ENCODE measurements at places on chromosomes 5 and 9.

DNA sequence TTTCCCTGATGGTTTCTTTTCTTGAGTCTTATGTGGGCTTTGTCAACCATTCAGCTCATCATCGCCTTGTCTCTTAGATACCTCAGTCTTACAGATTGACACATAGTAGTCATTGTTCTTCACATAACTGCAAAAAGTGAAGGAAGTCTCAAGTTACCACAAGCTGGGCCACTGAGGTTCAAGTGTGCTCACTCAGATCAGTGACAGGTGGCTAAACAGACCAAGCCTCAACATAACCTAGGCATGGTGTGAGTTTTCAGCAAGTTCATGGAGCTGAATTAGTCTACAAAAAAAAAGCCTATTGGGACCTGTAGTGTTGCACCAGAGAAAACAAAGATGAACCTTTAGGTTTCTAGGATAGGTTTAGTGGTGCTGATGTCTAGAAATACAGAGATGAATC, 58.2 kb downstream of the RFK start:
- no peak for DNase-seq

- no peak for DNase-seq
Measured at GRCh38 chr9:20559231-20559890, 62.9 kb downstream of the MLLT3 start.

DNA sequence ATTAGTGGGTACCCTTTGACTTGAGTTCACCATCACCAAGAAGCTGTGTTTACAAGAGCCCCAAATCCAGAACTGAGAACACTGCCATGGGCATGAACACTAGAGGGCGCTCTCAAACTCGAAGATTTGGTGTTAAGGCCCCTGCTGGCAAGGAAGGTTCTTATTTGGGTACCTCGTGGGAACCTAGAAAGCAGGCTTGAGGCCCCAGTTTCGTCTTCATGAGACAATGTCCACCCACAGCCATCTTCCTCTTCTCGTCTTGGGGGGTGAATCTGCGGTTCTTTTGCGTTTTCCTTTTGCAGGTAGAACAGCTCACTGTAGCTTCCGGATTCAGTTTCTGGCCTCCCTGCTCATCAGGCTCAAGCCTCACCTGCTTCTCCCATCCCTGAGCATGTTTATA, 184.0 kb downstream of the SEMA5A start:
- peak; percentile 28 for DNase-seq

DNA sequence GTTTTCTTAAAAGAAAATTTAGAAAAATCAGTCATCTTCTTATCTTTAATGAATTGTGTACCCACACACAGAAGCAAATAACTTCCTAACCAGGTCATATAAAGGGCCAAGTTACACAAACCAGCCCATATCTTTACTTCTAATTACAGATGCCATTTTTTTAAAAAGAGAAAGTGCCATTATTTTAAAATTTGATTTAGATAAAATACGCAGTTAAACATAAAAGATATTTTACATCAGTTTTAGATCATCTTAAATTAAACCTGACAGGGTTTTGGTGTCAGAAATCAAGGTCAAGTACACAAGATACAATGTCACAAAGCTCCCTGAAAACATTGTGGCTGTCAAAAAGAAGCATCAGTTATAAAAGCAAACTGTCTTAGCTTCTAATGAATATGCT, 129.4 kb downstream of the GNA14 start:
- DNase-seq: no peak

DNA sequence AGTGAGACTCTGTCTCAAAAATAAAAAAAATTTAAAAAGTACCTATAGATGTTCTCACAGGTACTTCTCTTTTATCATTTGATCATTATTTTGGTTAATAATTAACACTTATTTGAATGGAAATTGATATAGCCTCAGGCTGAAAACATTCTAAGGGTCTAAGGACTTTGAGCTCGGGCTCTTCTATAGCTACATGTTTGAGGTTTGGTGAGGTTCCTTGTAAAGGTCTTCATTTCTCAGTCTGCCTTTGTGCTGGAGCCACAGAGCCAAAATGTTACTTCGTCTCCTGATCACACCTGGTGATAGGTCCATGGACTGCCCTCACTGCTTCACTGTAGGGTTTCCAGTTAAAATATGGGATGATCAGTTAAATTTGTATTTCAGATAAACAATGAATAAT, 22.6 kb downstream of the ARHGEF37 start:
- no peak for DNase-seq

DNA sequence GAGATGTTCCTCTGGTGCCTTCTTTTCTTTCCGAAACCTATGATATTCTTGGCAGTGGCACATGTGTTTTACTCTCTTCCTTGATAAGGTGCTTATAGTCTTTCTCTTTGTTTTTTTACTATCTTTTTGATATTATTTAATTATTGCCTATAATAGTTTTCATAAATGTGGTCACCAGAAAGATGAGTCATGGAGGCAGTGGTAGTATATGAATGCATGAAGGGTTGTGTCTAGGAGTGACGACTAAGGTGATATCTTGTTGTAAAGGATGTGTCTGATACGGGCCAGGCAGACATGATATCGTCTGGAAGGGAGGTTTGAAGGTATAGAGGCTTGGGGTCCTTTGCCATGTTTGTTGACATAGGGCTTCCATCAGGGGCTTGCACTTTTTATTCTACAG, 36.8 kb downstream of the SLC44A1 start:
- DNase-seq: no peak

- no peak for DNase-seq
Measured at GRCh38 chr5:147635882-147636728, 126.2 kb upstream of the DPYSL3 start.
